ENCODE measurements at places on chromosomes 7 and 10.

- DNase-seq = no peak
These were observed 84.9 kb upstream of the INHBA start for GRCh38 chr7:41787651-41788350.

DNA sequence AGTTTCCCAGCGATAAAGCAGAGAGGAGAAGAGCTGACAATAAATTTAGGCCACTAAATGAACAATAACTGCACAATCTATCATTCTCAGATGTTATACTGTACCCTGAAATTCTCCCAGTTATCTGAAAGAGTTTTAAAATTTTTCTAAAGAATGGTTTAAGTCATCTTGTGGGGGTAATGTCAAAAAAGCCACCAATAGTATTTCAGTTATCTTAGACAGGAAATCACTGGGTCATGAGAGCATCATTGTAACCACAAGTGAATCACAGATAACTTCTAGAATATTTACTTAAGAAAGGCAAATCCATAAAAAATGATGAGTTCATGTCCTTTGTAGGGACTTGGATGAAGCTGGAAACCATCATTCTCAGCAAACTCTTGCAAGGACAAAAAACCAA lies 147.1 kb downstream of the DNAJB9 start:
- no peak for DNase-seq

GRCh38 chr10:26860102-26860442 lies 686 bp downstream of the ABI1 start:
- peak; percentile 41 for DNase-seq

DNA sequence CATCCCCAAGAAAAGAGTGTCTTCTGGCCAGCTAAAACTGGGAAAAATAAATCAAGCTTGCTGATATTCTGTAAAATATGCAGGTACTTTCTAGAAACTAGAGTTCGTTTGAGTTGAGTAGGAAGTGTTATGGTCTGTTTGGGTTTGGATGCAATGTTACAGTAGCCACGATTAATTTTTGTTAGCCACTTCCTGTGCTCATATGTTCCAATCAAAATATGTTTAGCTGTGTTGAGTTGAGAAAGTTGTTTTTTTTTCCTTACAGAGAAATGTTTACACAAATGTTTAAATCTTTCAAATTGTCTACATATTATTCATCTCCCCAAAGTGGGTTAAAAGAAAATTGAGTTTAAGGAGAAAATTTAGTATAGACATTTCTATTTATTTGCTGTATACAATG lies 11.3 kb upstream of the LAMB1 start:
- no peak for DNase-seq

DNA sequence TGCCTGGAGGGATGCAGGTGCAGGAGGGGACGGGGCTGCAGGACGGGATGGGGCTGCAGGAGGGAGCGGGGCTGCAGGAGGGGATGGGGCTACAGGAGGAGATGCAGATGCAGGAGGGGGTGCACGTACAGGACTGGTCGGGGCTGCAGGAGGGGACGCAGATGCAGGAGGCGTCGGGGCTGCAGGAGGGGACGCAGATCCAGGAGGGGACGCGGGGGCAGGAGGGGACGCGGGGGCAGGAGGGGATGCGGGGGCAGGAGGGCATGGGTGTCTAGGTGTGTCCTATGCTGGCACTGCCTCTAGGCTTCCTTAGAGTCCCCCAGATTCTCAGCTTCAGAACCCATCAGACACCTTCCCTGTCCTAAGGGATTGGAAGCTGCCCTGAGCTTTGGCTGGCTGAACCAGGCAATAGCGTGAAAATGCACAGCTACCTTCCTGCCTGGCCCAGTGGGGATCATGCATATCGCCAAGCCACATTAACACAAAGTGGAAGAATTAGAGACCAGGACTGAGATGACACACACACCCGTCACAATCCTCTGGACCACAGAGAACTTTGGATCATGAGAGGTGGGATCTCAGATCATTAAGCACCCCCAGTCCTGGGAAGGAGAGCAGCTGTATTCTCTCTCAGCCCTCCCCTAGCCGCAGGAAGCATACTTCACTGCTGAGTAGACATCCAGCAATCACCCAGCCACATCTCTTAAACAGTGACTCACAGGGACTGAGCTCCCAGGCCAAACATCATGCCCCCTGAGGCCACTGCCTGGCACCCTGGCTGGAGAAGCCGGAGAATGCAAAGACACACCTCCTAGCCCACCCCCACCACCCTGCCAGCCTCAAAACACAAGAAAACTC lies 67.3 kb downstream of the VWA2 start:
- no peak for DNase-seq

- DNase-seq = no peak
These were observed 20.4 kb upstream of the INPP5F start for GRCh38 chr10:119705434-119705831.

GRCh38 chr10:4024516-4025245 lies 239.7 kb upstream of the KLF6 start:
- no peak for DNase-seq

GRCh38 chr10:95635319-95635733 lies 21.2 kb downstream of the ALDH18A1 start:
- DNase-seq = no peak

DNA sequence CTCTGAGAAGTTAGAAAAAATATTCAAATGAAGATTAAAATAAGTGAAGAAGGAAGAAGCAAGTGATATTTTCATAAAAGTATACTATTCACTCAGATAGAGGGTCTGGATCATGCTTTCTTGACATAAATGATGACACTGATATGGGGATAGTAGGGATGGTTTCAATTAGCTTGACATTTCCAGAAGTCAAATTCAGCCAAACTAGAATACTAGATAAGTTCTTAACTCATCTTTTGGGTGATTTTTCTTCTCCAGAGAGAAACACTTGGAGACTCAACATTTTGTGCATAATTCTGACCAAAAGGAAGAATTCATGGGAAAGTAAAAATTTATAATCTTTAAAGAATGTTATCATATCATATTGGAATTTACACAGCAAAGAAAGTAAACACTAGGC lies 152.0 kb upstream of the LRGUK start:
- DNase-seq = no peak

DNA sequence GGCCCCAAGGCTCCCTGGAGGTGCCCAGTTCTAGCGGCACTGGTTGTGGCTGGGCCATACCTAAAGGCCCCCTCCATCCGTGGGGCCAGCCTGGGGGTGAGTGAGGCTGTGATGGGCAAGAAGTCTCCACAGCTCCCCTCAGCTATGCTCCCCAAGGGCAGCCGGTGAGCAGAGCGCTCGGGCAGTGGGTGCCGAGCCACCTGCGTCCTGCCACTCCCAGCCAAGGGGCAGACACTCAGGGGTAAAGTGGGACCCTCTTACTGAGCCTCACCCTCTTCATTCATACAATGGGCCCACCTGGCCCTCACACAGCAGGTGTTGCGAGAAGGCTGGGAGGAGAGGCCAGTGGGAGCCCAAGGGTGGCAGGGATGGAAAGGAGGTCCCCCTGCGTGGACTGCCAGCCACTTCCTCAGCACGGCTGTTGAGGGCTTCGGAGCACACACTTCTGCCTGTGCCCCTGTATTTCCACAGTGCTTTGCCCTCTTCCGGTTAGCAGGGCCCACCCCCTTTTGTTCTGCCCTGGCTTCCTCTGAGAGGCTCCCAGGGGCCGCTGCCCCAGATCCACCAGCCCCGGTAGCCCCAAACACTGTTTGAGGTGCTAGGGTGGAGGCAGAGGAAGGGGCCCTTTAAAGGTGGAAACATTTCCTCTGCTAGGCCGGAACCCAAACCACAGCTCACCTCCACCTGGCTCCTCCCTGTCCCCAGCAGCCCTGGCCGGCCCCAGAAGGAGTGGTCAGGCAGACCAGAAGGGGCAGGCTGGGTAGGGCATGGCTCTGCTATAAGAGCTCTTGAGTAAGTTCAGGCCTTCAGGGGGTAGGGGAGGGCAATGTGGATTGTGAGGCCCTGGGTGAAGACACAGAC lies 16.4 kb upstream of the C10orf105 start:
- no peak for DNase-seq

GRCh38 chr7:84337429-84337828 lies 142.8 kb upstream of the SEMA3A start:
- no peak for DNase-seq

DNA sequence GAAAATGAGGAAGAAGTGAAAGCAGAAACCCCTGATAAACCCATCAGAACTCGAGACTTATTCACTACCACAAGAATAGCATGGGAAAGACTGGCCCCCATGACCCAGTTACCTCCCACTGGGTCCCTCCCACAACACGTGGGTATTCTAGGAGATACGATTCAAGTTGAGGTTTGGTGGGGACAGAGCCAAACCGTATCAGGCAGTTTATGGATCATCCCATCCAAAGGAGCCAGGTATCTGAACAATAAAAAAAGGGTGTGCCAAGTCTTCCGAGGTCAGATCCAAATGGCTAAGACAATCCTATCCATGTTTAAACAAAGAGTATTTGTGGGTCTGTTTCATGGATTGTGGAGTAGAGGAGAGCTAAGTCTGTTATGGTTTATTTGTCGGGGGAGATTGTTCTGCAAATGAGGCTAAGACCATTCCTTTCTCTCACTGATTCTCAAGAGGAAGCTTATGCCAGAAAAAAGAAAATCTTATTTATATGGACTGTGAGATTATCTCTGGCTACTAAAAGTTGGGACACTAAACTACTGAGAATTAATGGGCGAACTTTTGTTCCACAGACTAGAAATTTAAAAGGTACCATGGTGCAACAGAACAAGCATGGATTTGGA lies 203.7 kb downstream of the IPMK start:
- DNase-seq = no peak

GRCh38 chr7:100376066-100376465 lies 2.8 kb downstream of the PILRA start:
- no peak for DNase-seq

DNA sequence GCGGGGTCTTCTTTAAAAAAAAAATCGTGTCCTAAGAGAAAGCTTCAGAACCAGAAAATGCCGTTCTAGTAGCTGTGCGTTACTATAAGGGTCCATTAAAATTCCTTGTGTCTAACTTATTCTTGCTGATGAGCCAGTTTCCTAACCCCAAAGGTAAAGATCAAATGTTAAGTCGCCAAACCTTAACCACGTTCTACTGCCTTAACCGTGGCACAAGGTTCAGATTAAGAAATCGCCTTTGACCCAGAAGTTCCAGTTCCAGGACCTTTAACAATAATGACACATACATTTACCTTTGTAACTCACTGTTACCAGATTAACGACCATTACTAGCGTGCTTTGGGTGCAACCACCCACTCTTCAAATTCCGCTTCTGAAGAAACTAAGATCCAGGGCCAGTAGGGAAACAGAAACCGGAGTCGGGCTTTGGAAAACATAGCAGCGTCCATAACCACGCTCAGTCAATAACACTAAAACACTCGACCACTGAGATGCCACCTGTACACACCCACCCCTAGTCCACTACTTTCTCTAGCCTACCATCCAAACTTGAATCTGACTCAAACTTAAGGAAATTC lies 620 bp downstream of the BET1 start:
- DNase-seq = no peak

DNA sequence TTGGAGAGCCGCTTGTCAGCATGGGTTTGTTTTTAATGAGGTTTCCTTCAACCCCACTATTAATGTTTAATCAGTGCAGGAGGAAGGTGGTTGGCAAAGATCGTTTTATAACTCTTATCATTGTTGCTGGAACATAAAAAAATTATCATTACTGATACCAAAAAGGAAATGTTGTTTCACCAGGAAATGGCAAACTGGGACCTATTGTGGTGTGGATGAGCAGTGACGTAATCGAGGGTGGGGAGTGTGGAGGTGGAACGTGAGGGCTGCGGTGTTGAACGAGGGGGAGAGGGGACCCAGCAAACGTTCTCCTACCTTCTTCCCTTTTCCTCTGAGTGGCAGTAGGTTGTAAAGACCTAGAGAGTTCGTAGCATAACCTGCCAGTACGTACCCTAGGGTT lies 71.9 kb upstream of the TOMM7 start:
- DNase-seq = no peak

GRCh38 chr10:126373972-126374371 lies 14.3 kb downstream of the ADAM12 start:
- no peak for DNase-seq

- DNase-seq = no peak
These were observed 12.2 kb downstream of the COMTD1 start for GRCh38 chr10:75223507-75223906.

GRCh38 chr10:31319602-31320549 lies 860 bp downstream of the ZEB1 start:
- DNase-seq = peak; percentile 80

- DNase-seq = no peak
These were observed 329.9 kb downstream of the FGFR2 start for GRCh38 chr10:121268363-121268762.

- no peak for DNase-seq
These were observed 74.2 kb downstream of the NOC3L start for GRCh38 chr10:94288361-94289101.

DNA sequence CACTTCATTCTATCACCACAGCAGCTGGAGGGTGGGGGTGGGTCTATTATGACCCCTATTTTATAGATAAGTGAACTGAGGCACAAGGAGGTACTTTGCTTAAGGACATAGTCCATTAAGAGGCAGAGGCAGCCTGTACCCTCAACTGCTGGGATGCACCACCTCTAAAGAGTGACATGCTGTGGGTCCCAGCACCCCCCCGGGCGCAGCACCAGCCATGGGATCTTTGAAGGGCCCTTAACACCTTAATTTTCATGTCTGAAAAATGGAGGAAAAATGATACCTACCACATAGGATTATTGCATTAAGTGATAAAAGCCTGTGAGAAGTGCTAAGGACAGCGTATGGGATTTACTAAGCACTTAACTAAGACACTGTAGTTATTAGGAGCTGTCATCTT lies 15.4 kb downstream of the ADCYAP1R1 start:
- no peak for DNase-seq

DNA sequence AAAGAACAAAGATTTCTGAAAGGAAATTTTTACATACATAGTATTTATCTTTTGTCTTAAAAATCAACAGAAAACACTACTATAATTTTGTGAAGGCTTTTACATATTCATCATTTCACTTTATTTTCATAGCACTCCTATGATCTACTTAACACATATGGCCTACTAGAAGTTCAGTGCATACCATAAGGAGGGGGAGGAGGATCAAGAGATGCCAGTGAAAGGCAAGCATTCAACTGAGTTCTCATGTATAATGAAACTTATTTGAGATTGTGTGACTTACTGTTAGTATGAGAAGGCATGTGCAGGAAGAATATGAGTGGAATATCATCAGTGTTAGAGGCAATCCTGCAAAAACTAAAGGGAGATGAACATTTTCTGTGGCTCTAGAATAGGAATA lies 10.6 kb downstream of the BRAF start:
- DNase-seq = no peak

DNA sequence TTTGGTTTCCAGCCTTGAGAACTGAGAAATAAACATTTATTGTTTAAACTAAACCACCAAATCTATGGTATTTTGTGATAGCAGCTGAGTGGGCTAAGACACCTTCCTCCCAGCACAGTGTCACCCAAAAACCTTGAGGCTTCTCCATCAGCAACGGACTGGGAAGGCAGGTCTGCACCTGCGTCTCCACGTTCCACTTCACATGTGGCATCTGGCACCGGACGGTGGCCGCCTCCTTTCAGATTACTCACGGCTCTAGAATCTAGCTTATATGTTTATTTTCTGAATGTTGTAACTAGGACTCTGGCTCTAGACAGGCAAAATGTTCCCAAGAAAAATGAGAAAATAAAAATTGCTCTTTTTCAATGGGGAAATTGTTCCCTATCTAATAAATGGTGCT lies 201.0 kb downstream of the ADARB2 start:
- DNase-seq = no peak

GRCh38 chr7:2471396-2471795 lies 4.8 kb downstream of the GRIFIN start:
- no peak for DNase-seq

Measured in posterior cingulate gyrus (tissue), 11 donors.